ENCODE measurements at places on chromosomes 7 and 10.

DNA sequence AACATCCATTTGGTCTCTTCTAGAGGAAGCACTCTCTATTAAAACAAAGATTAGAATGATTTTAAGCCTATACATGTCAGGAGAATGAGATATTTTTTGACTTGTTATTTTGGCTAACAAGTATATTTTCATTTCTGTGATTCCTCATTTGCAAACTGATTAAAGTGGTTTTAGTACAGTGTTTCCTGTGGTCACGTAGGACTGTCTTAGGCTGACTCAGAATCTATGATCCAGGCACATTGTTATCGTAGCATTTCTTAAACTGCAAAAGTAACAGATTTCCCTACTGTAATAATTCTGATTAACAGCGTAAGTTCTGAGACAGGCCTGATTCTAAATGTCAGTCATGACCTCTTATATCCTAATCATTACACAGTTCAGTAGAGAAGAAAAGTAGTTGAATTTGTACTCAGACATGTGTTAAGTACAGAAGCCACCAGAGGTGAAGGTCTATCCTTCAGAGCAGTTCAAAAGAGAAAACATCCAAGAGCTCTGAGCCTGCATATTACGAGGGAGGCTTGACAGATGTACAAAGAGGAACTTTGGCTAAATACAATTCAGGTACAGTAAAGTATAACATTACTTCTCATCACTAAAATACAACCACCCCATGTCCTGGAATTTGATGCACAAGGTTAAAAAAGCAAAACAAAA lies 124.1 kb upstream of the TEX47 start:
- no peak for DNase-seq

GRCh38 chr10:59891349-59891748 lies 15.0 kb downstream of the CCDC6 start:
- no peak for DNase-seq

DNA sequence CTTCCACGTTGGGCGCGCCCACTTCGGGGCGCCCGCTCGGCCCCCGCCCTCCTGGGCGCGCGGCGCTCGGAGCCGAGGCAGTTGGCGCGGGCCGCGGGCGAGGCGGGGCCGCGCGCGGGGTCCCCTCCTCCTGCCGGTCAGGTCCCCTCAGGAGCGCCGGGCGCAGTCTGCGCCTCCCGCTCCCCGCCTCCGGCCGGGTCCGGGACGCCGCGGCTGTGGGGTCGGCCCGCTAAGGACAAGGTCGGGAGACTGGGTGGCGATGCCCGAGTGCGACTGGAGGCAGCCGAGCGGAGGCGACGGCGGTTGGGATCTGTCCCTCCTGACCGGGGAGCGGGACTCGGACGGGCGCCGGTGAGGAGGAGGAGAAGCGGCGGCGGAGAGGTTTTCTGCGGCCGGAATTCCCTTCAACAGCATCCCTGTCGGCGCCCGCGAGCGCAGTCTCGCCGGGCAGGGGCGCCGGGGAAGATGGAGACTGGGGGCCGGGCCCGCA lies at the start of gene ATRNL1:
Gene ATRNL1 (plus strand): TSS at position 80 of the 490 bp plus-strand sequence. CDS start 386 bp downstream, at position 466.
- DNase-seq = peak; percentile 76

DNA sequence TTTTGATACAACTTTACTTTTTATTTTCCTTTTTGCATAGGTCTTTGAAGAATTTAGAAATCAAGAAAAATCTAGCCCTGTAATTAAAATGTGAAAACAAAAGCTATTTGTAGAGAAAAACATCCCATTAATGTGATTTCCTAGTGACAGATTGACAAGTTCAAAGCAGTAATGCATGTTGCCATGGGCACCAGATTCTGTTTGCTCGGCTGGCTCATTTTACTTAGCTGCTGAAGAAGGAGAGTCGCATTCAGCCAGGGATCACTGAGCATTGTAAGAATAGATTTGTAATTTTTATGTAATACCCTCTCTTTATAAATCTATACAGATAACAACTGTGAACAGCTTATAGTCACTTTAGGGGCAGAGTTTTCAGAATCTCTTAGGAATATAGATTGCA lies 28.5 kb downstream of the DNAJB9 start:
- DNase-seq = no peak

DNA sequence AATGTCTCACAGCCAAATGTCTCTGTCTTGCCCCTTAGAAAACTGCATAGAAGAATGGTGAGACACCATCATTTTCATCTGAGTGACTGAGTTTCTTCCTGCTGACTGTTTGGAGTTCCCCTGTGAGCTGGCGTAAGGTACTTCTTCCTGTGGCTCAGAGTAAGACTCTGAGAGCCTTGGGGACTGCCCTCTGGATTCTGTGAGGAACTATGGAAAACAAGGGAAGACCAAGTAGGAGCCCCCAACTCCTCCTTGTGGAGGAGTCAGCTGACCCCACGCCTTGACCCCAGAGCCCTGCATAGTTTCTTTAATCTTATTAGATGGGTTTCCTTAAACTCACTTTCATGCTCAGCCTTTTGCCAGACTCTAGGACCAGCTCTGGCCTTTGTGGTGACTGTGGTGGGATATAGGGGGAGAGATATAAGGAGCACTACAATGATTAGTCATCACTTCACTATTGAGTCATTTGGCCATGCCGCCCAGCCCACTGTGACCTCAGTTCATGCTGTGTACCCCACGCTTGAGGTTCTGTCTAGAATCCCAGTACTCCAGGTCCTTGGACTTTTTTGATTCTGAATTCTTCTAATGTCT lies 51.8 kb upstream of the FAM133B start:
- DNase-seq = no peak

GRCh38 chr10:6917125-6917524 lies 337.0 kb upstream of the PRKCQ start:
- no peak for DNase-seq

DNA sequence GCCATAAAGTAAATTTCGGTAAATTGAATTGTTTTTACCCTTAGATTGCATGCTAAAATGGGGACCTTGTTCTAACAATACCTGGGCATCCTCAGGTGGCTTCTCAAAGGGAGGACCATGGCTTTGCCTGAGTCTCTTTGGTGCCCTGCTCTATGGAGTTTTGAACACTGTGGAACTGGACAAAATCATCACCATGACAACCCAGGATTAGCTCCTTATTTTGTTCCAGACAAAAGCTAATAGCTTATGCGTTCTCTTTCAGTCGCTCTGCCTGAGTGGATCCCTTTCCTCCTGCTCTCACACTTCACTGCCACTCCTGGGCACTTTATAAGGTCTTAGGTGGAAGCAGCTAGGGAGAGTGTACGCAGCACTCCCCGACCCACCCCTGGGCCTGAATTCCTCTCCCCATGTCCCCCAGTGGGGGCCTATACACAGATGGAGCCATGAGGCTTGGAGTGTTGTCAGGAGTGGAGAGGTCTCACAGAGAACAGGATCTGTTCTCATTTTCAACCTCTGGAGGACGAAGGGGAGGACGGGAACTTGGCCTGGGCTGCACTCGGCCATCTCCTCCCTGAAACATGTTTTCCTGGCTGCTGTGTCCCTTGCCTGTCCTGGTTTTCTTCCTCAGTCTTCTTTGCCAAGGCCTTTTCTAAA lies 19.0 kb downstream of the ADCYAP1R1 start:
- no peak for DNase-seq

- DNase-seq = no peak
Measured at GRCh38 chr10:26213157-26213800, 3.3 kb upstream of the GAD2 start.

- no peak for DNase-seq
Measured at GRCh38 chr7:107898997-107899594, 8.1 kb downstream of the DLD start.

DNA sequence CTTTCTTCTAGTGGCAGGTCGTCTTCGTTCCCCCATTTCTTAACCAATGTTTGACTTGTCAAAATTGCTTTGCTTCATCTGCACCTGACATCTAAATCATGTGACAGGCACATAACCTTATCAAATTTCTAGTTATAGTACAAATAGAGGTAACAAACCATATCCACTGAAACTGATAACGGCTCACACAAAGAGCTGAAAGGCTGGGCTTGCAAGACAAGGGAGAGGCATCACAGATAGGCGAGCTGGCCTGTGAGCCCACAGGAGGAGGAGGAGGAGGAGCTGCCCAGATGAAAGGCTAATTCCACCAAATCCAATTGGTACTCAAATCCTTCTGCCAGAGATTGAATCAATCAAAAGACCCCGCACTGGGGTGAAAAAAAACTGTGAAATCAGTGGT lies 80.2 kb upstream of the NEBL start:
- DNase-seq = no peak

DNA sequence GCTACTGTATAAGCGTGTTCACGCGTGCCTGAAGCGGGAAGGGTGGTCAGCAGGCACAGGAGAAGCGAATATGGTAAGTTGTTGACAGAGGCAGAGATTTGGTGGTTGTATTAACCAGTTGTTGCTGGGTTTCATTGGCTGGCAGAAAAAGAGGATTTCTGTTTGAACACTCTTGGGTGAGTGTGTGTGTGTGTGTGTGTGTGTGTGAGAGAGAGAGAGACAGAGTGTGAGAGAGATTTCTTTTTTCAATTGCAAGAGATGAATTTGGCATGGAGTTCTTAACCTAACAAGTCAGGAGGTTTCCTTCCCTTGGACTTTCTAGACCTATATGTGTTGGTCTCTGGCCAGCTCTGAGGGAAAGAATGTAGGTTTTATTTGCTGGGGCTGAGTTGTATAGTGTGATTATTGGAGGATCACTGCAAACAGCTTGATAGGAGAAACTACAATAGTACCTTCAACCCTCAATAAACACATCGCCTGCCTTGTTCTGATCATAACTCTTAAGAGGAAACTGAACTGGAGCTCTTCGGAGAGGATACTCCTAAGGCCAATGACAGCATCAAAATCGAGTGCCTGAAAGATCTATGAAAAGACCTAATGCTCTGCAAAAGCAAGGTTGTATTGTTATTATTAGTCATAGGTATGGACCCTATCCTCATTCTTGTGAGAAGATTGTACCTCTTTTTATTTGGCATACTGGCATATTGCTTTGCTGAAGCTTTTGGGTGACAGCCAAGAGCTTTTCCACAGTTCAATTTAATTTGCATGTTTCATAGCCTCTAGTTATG lies 1.2 kb downstream of the MCU start:
- DNase-seq = no peak

GRCh38 chr7:38502848-38503247 lies 128.3 kb downstream of the AMPH start:
- DNase-seq = no peak

DNA sequence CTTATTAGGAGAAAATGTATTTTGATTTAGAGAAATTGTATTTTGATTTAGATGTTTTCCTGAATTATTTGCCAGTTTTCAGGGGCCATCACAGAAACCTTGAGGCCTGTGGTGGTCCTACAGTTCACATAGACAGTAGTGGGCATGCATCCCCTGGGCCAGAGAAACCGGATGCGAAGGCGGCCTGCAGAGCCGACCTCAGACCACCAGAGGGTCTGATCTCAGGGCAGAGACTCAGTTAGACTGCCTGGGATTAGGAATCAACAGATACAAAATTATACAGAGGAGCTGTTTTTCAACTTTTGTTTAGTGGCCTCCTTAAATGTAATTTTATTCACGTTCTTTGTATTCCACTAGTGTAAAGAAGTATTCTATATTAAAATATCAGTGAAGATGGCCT lies 158.4 kb downstream of the PAXIP1 start:
- DNase-seq = no peak

DNA sequence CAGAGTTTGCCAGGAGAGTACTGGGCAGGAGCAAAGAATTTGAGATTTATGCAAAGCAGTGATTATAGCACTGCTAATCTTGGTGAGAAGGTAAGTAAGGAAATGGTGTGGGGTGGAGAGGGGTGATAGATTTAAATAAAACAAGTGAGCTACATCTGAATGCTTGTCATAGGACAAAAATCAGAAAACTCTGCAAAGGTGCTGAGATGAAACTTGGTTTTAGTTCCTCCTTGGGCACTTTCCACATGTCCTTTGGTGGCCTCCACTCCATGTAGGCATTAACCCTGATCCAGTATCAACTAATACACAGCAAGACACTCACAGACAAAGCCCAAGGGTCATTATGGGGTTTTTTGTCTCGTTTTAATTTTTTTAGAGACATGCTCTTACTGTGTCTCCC lies 25.7 kb upstream of the FAM107B start:
- DNase-seq = no peak

- no peak for DNase-seq
Measured at GRCh38 chr10:21626457-21627161, 92.6 kb downstream of the MLLT10 start.

DNA sequence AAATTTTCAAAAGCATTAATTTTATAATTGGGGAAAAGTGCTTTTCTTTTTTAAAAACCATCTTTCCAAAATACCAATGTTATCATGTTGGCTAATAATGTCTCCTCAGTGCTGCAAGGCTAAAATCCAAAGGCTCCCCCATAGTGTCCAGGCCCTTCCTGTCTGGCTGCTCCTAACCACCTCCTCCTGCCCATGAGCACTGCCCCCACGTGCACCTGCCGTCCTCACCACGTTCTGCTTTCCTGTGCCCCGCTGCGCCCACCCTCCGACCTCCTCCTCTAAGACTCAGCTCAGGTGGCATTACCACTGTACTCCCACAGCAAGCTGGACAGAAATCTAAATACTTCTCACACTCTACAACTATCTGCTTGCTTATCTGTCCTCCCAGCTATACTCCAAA lies 17.7 kb downstream of the PAXIP1 start:
- DNase-seq = no peak

DNA sequence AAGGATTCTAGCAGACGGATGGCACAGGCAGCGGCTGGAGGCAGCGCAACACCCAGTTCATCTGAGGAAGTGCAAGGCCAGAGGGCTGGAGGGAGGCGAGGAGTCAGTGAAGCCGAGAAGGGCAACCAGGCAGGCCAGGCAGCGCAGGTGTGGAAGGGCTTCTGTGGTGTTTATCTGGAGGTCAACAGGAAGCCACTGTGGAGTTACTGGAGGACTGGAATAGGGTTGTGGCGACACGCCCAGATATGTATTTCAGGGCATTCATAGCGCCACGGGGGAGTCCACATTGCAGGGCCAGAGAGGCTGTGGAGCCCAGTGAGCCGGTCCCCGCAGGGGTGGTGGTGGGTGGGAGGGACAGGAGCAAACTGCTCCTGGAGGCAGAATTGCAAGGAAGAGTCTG lies 150.6 kb downstream of the CDH23 start:
- DNase-seq = no peak

- no peak for DNase-seq
Measured at GRCh38 chr10:32295027-32295426, 51.9 kb downstream of the EPC1 start.

DNA sequence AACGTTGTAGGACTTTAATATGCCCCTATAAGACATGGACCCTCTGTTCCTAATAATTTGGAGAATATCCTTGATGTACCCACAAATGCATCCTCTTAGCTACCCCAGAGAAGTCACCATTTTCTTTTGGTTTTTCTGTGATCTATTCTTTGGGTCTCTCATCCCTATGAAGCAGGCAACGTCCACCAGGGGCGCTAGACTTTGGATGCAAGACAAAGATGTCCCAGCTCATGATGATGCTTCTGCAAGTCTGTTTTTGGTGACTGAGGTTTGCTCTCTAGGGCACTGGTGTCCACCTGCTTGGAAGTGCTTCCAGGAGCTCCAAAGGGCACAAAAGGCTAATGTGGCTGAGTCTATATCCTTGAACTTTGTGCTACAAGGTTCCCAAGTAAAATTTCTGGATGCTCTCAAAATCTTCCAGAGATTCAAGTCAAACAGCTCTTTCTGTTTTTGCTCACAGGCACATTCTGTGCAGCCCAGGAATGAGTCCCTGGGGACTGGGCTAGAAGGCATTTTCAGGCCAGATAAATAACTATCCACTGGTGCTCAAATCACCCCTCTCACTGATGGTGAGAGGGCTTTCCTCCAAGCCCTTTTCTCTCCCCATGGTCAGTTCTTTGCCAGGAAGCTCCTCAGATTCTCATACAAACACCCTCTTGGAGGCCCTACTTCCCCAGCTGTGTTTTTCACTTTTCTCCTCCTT lies 166.4 kb downstream of the C7orf25 start:
- no peak for DNase-seq

GRCh38 chr7:143042159-143042789 lies 9.9 kb upstream of the OR6V1 start:
- DNase-seq = no peak

Data from left forelimb (tissue), 1 donor.